ENCODE measurements at places on chromosomes 5 and 9.

DNA sequence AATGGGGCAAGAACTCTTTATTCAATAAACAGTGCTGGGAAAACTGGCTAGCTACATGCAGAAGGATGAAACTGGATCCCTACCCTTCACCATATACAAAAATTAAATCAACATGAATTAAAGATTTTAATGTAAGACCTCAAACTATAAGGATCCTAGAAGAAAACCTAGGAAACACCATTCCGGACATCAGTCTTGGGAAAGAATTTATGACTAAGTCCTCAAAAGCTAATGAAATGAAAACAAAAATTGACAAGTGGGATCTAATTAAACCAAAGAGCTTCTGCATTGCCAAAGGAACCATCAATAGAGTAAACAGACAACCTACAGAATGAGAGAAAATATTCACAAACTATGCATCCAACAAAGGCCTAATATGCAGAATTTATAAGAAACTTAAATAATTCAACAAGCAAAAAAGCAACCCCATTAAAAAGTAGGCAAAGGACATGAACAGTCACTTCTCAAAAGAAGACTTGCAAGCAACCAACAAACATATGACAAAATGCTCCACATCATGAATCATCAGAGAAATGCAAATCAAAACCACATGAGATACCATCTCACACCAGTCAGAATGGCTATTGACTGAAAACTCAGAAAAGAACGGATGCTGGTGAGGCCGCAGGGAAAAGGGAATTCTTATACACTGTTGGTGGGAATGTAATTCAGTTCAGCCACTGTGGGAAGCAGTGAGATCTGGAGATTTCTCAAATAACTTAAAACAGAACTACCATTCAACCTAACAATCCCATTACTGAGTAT lies 104.3 kb upstream of the MAP3K1 start:
- DNase-seq: no peak

DNA sequence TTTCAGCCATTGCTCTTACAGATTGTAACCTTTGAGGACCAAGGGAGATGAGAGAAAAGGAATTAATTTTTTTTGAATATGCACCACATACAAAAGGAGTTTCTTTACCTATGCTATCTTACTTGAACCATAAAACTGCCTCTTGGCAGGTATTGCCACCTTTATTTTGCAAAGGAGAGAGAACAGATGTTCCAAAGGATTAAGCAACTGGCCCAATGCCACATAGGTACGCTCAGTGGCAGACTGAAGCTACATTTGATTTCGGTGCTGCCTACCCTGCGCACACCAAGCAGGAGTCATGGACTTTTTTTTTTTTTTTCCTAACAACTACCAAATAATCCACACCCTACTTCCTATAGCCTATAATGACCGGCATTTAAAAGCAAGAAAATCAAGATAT lies 43.1 kb downstream of the SAXO1 start:
- DNase-seq: no peak

GRCh38 chr5:139864716-139865483 lies 69.3 kb downstream of the PSD2 start:
- no peak for DNase-seq

GRCh38 chr5:1853531-1853930 lies 29.2 kb downstream of the IRX4 start:
- DNase-seq: no peak

GRCh38 chr5:59207401-59207800 lies 624.5 kb downstream of the RAB3C start:
- no peak for DNase-seq

DNA sequence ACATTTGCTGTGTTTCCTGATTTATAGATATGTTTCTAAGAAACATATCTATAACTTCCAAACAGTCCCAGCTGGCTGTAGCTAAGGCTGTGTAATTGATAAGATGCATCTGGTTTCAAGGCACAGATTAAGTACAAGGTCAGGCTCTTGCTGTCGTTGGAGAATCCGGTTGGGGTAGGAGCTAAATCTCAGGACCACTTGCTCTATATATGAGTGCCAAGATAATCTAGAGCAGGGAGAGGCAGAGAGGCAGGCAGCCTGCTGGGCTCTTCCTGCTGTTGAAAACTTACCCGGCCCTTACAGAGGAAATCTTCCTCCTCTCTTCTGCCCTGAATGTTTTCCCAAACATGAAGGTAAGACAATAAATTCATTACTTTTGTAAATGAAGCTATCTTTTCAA lies at the start of gene C7:
Gene C7, plus strand, starts transcription at position 234 of the 400 bp plus-strand sequence. Its CDS starts 114 bp downstream, at position 348.
- DNase-seq: peak; percentile 42

DNA sequence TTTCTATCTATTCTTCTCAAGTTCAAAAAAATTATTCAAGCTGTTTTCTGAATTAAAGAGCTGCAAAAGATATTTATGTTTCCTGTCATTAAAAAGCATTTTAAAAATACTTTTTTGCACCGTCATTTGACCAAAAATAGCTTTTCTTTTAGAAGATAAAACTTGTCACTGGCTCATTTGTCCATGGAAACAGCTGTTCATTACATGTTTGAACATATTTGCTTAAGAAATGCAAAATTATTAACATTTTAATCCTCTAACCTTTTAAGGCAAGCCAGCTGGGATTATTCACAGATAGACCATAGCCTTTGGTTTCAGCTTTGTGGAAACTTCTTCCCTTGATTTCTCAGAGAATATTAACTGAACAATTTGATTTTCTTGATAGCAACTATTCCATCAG lies 393.9 kb downstream of the TUSC1 start:
- DNase-seq: no peak

- no peak for DNase-seq
Measured at GRCh38 chr9:107281922-107282667, 984 bp upstream of the RAD23B start.

- peak; percentile 71 for DNase-seq
Measured at GRCh38 chr9:116365056-116365471, 211.5 kb downstream of the PAPPA start.

DNA sequence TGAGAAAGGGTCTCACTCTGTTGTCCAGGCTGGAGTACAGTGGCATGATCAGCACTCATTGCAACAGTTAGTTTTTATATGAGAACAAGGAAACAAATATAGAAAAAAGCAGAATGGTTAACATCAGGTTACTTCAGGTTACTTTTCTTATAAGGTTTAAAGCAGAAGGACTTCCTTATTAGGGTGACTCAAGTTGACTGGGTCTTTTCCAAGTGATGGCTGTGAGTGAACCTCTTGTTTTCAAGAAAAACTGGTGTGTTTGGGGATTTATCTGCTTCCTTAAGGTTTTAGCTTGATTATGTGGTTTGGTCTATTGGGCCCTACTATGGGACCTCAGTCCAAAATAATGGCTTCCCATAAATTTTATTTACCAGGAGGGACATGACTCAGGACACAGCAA lies 99.2 kb downstream of the ARRDC3 start:
- DNase-seq: peak; percentile 76

- DNase-seq: no peak
Measured at GRCh38 chr5:181008136-181008535, 19.5 kb downstream of the BTNL3 start.

DNA sequence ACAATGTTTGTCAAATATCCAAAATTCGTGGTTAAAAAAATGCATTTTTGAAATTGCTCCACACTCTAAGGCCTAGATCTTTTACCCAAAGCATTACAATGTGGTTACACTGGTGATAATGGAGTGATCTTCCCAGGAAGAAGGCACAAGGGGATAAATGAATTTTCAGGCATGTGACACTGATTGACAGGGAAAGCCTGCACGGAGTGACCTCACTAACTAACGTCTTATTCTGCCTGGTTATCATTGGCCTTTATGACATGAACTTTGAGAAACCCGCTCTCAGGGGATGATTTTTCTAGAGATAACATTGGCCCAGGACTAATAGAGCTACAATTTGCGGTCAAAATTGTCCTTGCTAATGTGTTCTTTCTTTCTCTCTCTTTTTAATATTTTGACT lies 137.6 kb downstream of the PRKACG start:
- DNase-seq: no peak

DNA sequence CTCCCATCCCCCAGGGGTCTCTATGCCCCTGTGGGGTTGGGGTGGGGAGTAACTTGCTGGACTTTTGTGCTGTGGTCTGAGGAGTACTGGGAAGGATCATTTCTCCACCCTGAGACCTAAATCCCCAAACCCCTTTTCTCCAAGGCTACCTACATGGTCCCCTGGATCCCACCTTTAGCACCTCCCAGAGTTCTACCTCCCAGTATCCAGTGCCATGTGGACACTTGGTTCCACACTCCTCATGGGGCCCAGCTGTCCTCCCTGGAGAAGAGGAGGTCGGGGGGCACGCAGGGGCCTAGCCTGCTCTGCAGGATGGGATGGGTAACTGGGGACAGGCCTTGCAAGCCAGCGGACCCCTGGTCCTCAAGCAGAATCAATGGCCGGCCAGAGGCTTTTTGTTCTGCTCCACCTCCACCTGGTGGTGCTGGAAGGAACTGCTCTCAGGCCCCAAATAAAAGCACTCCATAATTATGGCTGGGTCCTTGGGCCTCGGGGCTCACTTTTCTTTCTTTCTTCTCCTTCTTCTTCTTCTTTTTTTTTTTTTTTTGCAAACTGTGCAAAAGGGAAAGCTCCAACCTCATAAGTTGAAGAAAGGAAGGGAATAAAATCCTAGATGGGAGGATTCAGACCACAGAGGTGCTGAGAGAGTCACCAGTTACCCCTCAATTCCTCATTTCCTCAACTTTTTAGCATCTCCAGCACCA lies 68.4 kb downstream of the PSD2 start:
- DNase-seq: peak; percentile 64

DNA sequence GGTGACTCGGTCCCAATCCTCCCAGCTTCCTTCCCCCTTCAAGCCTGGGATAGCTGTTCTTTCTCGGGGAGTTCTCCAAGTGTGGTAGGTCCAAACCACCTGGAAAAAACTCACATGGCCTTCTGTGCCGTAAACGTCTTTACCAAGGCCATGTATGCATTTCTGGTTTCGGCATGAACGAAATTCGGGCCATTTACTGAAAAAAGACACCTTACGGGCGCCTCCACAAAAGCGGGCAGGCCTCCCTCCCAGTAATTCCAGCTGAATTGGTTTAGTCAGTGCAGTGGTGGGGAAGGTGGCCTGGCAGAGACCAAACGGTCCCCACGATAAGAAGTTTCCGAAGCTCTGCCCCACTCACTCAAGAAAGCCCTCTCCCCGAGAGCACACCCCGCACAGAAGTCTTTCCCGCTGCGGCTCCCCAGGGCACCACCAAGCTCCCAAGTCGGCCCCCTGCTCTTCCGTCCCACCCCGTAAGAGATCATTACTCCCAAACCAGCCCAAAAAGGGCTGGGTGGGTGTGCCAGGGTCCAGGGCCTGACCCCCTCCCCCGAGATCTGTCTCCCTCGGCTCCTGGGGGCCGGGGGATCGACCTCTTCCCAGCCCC lies 86.3 kb upstream of the MELK start:
- peak; percentile 18 for DNase-seq

DNA sequence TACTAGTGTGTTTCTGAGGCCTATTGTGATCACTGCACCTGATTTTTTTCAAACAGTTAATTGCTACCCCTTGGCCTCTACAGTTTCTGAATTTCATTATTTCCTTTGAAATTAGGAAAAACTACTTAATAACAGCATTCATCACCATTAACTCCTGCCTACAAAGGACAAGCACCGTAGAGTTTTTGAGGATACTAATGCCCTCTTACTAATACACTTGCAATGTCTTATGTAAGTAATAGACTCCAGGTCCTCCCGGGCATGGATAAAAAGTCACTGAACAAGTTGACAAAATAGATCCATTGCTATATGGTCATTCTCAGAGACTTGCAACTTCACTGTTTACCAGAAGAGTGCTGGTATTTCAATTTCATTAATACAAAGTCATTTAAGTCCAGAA lies 1172.5 kb downstream of the CDH12 start:
- DNase-seq: no peak

DNA sequence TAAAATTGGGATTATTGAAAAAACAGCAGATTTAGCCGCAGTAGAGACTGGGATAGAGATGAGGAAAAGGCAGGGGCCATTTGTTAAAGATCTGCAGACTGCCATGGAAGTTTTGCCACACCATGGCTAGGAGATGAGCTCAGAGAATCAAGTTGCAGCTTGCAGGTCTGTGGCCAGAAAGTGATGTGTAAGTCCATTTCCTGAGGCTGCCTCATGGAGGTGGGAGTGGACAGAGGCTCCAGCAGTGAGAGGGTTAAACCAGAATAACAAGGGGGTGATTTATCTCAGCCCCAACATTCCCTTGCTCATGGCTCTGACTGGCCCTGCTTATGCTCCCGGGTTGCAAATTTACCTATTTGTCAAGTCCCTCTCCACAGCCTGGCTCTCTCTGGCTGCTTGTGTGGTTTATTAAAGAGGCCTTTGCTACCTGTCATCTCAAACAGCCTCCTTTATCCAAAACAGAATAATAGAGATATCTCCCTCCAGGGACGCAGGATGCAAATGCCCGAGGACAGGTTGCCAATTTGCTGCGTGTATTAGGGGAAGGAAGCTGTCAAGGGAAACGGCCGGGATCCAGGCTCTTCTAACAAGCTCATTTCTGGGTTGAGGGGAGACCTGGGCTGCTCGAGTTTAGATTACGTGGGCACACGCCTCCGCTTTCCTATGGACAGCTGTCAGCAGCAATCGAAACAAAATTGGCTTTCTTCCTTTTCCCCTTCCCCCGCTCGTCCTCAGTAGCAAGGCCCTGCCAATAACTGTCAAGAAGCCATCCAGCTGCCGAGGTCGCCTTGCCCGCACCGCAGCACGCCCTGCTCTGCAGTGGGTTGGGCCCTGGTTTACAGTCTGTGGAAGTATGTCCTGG lies 72.8 kb upstream of the PITX1 start:
- no peak for DNase-seq

DNA sequence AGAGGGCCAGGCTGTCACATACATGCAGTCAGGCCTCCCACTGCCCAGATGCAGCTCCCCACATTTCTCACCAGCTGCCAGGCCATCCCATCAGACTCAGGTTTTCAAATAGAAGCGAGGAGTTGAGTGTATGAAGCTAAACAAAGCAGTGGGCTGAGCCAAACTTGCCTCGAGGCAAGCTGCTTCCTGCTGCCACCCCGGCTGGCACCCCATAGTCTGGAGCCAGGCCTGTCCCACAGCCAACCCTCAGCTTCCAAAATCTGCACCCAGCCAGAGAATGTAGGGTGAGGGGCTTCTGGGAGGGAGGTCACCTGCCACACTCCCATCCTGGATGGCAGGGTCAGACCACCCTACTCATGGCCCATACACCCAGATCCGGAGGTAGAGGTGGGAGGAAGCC lies 22.3 kb upstream of the ALDH1B1 start:
- no peak for DNase-seq

- peak; percentile 84 for DNase-seq
Measured at GRCh38 chr5:400282-401145, 42.5 kb upstream of the EXOC3 start.
